A375 (cell line): ENCODE measurements at places on chromosomes 4 and X. TPM values are rescaled to one million over a fixed set of nuclear protein-coding genes. Genes with fewer than 3 reads are reported as not detected.

TMPRSS11A gene
- 0.30 TPM in 1 of 2 replicates, not detected in the other for total RNA-seq

MFAP3L gene
- 1.1 and 1.2 TPM in 2 replicates for total RNA-seq

BLOC1S4 gene
- total RNA-seq: 22.6 and 23.8 TPM in 2 replicates

GATA1 gene
- not detected in 2 replicates for total RNA-seq

CENPE gene
- total RNA-seq: 27.1 and 27.7 TPM in 2 replicates

KLHL4 gene
- 0.58 and 0.64 TPM in 2 replicates for total RNA-seq

FHDC1 gene
- 0.80 and 0.87 TPM in 2 replicates for total RNA-seq

IQSEC2 gene
- total RNA-seq: 7.6 and 11.2 TPM in 2 replicates

SRD5A3 gene
- 3.9 and 9.7 TPM in 2 replicates for total RNA-seq

PLS3 gene
- 17.6 and 22.1 TPM in 2 replicates for total RNA-seq

TAF9B gene
- 17.0 and 17.7 TPM in 2 replicates for total RNA-seq
